ENCODE measurements at places on chromosomes 12 and 14.

DNA sequence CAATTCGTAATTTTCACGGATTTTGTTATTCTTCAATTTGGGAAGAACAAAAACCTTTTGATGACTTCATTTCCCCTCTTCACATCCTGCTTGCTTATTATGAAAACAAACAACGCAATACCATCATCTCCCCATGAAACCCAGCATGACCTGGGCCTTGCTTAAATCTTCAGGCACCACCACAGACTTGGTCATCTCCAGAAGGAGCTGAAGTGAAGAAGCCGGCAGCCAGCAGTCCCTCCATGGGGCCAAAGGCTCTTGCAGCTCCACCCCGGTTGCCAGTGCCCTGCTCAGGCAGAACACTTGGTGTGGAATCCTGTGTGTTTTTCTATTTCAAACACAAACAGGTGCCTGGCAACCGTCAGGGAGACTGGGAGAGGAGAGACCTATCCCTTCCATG is 982.9 kb upstream of the TMEM132C start:
- DNase-seq, result no peak

GRCh38 chr12:11623382-11623781 is 26.1 kb upstream of the ETV6 start:
- DNase-seq, result no peak

GRCh38 chr12:121574025-121574424 is 6.8 kb downstream of the KDM2B start:
- DNase-seq, result no peak

GRCh38 chr12:19451196-19451595 is 11.9 kb downstream of the AEBP2 start:
- DNase-seq, result no peak

GRCh38 chr12:122724641-122725243 is 5.9 kb downstream of the HCAR1 start:
- no peak for DNase-seq

DNA sequence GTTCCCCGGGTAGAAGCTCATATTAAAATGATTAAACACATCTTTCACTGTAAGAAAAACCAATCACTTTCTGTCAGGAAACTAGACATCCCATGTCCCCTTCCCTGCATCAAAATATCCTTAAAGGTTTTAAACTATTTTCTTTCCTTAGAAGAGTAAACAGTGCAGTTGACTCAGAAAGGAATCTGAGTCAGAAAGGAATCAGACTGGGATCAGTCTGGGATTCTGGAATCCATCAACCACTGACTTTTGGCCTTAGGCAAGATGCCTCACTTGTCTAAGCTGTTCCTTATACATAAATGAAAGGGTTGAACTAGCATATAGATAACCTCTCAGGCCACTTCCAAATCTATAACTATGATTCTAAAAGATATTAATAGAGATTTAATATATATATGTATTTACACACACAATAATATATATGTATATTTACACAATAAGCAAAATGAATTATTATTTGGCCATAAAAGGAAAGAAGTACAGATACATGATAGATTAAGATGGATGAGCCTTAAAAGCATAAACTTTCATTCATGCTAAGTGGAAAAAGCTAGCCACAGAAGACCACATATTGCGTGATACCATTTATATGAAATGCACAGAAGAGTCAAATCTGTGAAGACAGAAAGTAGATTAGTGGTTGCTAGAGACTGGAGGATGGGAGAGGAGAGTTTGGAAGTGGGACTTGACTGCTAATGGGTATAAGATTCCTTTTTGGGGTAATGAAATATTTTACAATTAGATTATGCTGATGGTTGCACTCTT is 114.4 kb downstream of the SLC38A1 start:
- DNase-seq, result no peak

DNA sequence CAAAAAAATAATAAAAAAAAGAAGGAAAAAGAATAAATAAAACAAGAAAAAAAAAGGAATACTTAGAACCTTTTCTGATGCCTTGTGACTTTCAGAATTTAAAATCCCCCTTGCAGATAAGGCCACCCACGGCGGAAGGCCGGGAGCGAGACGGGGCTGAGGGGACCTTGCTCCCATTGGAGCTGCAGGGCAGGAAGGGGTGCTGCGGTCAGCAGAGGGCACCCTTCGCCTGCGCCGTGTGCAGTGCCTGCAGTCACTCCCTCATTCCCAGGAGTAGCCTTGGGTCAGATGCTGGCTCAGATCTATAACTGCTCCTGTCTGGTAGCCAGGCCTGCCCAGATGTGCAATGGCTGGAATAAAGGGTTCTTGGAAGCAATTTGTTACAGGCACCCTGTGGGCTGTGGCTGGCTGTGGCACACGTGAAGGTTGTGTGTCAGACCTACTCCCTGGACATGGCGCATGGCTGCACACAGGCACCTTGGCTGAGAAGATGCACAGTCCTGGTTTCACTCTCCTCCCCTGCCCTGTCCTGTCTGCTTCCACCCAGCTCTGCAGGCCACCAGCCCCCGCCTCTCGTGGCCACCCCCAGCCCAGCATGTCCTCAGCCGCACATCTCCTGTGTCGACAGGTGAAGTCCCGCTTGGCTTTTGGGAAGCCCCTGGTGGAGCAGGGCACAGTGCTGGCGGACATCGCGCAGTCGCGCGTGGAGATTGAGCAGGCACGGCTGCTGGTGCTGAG is 13.4 kb upstream of the ALDH2 start:
- DNase-seq, result no peak

GRCh38 chr12:10998204-10998603 is at the start of gene TAS2R20:
Gene TAS2R20 (minus strand): TSS chr12:10998304. CDS start chr12:10997875, 429 bp downstream.
- DNase-seq, result no peak

DNA sequence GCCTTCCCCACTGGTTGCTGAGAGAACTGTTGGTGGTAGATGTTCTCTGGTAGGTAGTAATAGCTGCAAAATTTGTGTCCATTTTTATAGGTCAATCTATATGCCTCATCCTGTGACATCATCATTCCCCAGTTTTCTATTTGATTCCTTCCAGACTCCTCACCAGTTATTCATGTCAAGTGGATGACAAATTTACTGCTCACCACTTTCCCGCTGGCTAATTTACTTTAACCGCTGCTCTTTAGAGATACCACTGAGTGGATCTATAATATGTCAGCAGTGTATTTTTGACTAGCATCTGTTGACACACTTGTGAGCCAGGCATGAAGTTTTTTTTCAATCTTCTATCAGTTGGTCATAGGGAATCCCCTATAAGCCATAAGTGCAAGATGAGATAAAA is 24.6 kb downstream of the GPR65 start:
- no peak for DNase-seq

- DNase-seq, result no peak
Observed at GRCh38 chr14:60760644-60761364, 26.2 kb downstream of the MNAT1 start.

GRCh38 chr12:124745891-124746570 is 117.6 kb downstream of the SCARB1 start:
- DNase-seq, result peak; percentile 94

GRCh38 chr12:84038242-84038641 is 874.4 kb downstream of the SLC6A15 start:
- no peak for DNase-seq

GRCh38 chr12:13373803-13374202 is 177.3 kb downstream of the EMP1 start:
- DNase-seq, result no peak

GRCh38 chr14:61516964-61517653 is 178.2 kb upstream of the HIF1A start:
- no peak for DNase-seq

DNA sequence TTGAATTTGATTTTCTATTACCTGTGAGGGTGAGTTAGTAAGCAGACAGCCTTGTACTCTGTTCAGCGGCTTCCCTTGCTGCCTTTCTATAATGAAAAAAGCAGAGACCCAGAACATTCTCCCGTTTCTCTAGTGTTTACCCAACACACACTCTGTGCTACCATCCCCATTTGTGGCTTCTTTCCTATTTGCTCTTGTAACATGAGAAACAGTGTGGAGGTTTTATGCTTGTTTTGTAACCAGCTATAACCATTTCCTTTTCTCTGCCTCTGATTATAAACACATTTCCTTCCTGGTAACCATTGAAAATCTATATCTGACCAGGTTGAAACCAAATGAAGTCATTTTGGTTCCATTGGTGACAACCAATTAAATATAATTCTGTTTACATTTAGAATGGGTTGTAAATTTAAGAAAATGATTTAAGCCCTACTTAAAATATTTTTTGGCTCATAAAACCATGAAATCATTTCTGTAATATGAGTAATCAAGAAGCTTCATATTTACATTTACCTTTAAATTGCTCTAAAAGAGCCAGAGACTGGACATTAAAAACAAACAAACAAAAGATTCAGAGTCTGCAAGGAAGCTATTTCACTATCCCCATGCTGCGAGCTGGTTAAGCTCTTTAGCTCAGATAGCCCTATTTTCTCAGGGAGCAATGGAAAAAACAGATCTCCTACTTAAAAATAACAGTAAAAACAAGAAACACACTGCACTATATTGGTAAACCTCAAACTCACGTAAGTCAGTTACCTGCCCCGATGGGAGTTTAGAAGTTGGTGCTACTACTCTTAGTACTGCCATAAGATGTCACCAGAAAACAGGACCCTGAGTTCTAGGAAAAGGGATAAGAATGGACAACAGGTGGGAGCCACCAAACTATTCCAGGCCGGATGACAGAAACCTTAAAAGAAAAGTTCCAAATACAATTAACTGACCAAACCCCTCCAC is 206.5 kb upstream of the EEA1 start:
- DNase-seq, result no peak

DNA sequence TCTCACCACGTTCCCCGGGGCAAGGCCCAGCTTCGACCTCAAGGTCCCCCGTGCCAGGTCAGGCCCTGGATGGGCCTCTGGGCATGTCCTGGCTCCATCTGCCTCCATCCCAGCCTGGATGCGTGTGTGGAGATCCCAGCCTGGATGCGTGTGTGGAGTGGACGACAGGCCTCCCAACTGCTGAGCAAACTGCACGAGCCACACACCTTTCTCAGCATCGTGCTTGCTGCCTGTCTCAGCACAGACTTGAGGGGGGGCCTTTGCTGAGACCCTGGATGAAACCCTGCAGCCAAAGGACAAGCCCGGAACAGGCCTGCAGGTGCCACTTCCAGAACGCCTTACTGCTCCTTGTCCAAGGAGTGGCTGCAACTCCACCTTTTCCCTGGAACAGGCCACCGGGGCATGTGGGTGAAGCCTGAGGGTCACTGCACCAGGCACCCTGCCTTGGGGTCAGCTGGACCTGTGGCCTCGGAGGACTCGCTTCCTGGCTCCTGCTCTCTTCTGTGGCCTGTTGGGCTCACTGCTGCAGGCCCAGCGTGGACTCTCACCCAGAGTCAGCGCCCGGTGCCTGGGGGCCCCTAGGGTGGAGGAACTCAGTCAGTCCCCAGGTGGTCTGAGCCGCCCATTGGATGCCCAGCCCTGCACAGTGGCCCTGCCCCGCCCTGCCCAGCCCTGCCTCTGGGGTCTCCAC is 176.0 kb downstream of the KIF26A start:
- no peak for DNase-seq

DNA sequence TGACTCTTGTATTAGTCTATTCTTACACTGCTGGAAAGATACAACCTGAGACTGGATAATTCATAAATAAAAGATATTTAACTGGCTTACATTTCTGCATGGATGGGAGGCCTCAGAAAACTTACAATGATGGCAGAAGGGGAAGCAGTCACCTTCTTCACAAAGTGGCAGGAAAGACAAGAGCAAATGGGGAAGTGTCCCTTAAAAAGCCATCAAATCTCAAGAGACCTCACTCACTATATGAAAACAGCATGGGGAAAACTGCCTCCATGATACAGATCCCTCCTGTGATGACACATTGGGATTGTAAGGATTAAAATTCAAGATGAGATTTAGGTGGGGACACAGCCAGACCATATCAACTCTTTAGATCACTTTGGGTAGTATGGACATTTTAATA is 83.7 kb downstream of the TMTC3 start:
- no peak for DNase-seq

GRCh38 chr12:6234214-6234613 is 34.0 kb downstream of the CD9 start:
- no peak for DNase-seq

DNA sequence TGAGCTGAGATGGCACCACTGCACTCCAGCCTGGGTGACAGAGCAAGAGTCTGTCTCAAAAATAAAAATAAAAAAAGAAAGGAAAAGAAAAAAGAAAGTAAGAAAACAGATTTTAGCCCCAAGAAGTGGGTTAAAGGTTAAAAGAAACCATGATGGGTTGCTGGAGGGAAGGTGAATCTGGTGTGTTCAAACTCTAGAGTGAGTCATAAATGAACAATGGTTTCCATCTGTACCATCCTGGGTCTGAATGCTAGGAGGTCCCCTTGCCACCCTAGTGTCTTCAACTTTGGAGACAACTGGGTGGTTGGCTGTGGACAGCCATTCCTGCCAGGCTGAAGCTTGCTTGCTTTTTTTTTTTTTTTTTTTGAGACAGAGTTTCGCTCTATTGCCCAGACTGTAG is 1.6 kb upstream of the RPS26 start:
- DNase-seq, result no peak

GRCh38 chr12:108826101-108826806 is 31.1 kb downstream of the SSH1 start:
- no peak for DNase-seq

GRCh38 chr14:79421811-79422210 is 789.5 kb downstream of the DIO2 start:
- no peak for DNase-seq

DNA sequence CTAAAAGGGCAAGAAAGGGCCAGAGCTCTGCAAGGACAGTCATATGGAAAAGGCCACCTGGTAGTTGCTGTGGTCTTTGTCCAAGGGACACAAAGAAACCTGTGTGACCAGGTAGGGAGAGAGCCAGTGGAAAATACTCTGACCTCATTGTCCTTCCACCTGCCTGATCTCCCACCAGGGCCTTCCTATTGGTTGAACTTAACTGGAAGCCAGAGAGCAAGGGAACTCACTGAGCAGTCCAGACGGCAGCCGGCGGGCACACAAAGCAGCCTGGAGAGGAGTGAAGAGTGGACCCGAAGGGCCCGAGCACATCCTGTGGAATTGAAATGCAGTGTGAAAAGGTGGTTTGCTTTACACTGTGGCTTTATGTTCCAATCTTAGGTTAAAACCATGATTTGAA is 120.7 kb downstream of the SLC25A21 start:
- no peak for DNase-seq

DNA sequence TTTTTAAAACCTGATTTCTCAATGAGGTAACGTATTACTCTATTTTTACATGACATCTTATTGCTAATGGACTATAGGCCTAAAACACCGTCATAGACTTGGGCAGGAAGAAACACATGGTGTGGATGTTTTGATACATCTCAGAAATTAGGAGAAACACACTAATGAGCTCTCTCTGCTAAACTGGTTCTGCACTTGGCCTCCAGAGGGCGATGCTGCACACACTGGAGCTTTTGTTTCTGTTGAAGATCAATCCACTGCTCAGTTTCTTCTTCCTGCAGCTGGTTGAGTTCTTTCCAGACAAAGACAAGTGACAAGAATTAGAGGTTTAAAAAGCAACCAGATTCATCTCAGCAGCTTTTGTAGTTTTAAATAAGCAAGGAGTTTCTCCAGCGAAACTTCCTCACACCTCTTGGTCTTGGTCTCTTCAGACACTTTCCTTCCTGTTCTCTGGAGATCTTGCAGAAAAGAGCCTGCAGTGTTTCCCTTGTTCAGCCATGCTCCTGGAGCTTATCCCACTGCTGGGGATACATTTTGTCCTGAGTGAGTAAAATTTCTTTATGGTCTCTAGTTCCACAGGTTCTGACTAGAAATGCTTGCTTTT is 178.5 kb upstream of the OR4E1 start:
- peak; percentile 26 for DNase-seq

- no peak for DNase-seq
Observed at GRCh38 chr14:53766106-53766505, 190.5 kb downstream of the BMP4 start.

GRCh38 chr12:623865-624372 is 39.3 kb downstream of the NINJ2 start:
- DNase-seq, result no peak

Measured in left kidney (tissue), 8 donors.